ENCODE measurements at places on chromosomes 12 and 14.

DNA sequence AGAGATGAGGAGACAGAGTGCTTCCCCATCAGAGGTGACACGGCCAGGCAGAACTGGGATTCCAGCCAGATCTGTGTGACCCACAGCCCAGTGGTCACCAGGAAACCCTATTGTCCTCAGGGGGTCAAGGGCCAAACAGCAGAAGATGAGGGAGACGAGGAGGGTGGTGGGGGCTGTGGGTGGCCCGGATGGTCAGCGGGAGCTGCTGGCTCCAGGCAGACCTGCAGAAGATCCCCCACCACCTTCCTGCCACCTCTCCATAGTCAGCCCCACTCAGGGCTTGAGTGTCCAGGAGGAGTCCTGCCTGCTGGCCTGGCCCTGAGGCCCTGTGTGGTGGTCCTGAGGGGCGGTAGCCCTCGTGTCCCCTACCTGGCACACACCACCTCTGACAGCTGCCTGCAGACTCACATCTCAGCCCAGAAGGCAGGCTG is 136.8 kb downstream of the CALM1 start:
- DNase-seq = no peak

GRCh38 chr12:90091809-90092208 is 383.2 kb upstream of the ATP2B1 start:
- no peak for DNase-seq

GRCh38 chr14:92491782-92492181 is 21.8 kb upstream of the RIN3 start:
- no peak for DNase-seq

DNA sequence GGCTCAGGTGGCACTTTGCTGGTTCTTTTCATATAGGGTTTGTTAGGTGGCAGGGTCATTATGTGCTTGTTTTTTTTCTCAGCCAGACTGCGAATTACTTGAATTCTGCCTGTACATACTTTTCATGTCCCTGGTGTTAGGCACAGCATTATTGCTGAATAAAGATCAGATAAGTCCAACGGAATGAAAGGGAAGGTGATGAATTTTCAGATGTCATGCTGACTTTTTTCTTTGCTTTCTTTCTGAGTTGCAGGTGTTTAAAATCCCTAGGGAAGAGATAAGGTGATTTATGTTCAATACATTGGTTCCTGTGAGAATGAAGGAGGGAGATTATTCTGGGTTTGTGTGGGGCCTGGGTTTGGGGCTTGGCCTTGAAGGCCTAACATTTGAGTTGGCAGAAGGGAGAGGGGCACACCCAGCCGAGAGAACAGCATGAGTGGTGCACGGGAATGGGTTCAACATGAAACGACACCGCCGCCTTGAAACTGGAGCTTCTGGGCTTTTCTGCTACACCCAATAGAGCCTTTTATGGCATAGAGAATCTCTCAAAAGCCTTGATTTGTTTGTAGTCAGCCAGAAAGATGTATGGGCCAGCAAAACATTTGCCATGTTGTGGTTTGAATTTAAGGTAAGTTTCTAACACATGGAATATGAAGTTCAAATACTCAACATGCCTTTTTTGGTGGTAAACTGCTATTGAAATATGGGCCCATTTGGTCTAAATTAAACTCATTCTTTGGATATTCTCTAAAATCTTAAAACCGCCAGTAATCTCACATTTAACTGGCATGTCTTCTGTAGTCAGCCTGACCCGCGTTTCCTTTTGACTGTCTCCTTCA is 477.0 kb downstream of the PCNX1 start:
- peak; percentile 69 for DNase-seq

GRCh38 chr14:101286271-101287018 is 274.9 kb upstream of the DIO3 start:
- no peak for DNase-seq

DNA sequence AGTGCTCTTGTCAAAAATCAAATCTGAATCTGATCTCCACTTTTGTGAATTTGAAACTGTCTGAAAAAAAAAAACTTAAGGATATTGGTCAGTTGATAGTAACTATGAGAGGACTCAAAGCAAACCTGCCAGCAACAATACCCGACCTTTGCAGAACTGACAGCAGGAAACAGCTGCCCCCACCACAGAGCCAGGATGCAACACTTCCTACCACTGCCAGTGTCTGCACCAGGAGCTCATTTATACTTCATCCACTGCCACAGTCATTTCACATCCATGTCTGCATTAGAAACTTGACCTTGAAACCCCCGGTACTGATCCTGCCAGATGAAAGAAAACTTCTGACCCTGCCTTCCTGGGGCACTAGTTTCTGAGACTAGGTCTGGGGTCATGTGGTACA is 27.4 kb upstream of the RXYLT1 start:
- DNase-seq = no peak

- DNase-seq = no peak
These were observed 17.7 kb downstream of the DCAF4 start for GRCh38 chr14:72943876-72944430.

DNA sequence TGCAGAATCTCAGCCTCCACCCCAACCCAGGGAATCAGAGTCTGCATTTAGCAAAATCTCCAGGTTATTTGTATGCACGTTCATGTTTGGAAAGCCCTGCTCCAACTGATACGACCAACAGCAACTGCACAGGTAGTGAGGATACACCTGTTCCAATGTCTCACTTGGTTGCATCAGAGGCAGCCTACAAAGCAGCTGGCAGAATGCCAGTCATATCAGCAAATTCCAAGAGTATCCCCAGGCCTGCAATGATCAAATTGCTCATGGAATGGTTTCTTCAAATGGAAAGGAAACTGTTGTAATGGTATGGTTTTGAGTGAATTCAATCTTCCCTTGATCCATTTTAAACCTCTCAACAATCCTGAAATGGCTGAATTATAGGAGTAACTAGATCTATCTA is 75.4 kb downstream of the GRIP1 start:
- no peak for DNase-seq

GRCh38 chr12:13371797-13372196 is 175.3 kb downstream of the EMP1 start:
- DNase-seq = no peak

DNA sequence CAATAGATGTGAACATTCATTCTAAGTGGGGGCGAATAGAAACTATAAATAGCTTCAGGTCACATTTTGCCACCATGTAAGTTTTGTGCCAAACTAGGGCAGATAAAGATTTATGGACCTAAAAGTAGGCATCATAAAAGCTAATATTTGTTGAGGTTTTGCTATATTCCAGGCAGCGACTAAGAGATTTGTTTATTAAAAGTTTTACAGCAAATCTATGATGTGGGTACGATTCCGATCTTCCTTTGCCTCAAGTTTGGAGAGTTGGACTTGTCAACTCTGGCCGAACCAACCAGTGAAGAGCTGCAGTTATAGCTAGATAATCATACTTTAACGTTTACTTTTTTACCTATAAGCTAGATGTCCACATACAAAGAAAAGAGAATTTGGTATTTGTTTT is 1.6 kb downstream of the MAPK1IP1L start:
- no peak for DNase-seq

GRCh38 chr12:58774731-58775130 is 145.6 kb downstream of the LRIG3 start:
- no peak for DNase-seq
